ENCODE measurements at places on chromosomes 4 and X.
A peak's percentile ranks its signal among the peaks of the same experiment; 100 is the strongest.

DNA sequence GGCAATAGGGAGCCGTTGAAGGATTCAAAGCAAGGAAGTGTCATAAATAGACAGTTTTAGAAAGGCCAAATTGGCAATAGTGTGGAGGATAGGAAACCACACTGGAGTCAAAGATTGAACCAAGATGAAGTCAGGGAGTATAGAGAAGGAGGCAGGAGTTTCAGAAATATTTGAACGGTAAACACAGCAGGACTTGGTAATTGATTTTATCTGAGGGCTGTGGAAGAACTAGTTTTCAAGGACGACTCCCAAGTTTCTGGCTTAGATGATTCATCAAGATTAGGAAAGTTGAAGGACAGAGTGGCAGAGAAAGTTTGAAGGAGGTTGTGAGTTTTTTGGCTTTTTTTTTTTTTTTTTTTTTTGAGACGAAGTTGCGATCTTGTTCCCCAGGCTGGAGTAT, 11.5 kb upstream of the TMEM31 start:
- no peaks in the 10 kb centered on the region for H3K27me3 ChIP-seq
- DNase-seq, result no peak
- H3K36me3 ChIP-seq, result no peaks in the 10 kb centered on the region
- no peak overlapping the region for H3K4me3 ChIP-seq

DNA sequence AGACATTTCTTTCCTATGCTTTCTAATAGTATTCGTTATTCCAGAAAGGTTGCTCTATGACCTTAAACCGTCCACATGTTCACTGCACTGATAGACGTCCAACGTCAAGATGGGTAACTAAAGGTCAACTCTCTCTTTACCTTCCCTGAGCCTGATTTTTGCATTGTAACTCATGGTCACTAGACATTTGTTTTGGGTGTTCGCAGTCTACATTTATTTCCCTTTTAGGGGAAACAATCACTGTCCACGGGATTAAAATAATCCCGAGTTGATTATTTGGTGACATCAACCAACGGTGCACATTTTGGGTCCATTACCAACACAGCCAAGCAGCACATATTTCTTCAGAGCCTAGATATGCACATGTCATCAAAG, 540 bp upstream of the HADH start:
- peak overlapping the region; percentile 53 for H3K27ac ChIP-seq
- peaks cover 12% of the 10 kb centered on the region for H3K4me1 ChIP-seq
- no peaks in the 10 kb centered on the region for H3K36me3 ChIP-seq
- peak overlapping the region; percentile 96 for H3K4me3 ChIP-seq
- no peaks in the 10 kb centered on the region for H3K27me3 ChIP-seq

GRCh38 chr4:30754021-30754420, 33.9 kb downstream of the PCDH7 start:
- H3K4me1 ChIP-seq, result no peaks in the 10 kb centered on the region
- no peaks in the 10 kb centered on the region for H3K27me3 ChIP-seq
- H3K27ac ChIP-seq, result no peak overlapping the region
- no peak overlapping the region for H3K4me3 ChIP-seq
- H3K36me3 ChIP-seq, result no peaks in the 10 kb centered on the region

GRCh38 chr4:25843340-25844097, 19.3 kb downstream of the SEL1L3 start:
- no peaks in the 10 kb centered on the region for H3K27me3 ChIP-seq
- no peaks in the 10 kb centered on the region for H3K4me1 ChIP-seq
- DNase-seq, result no peak
- H3K27ac ChIP-seq, result no peak overlapping the region
- H3K4me3 ChIP-seq, result no peak overlapping the region

- no peak for DNase-seq
- H3K4me3 ChIP-seq, result no peak overlapping the region
- no peaks in the 10 kb centered on the region for H3K36me3 ChIP-seq
Measured at GRCh38 chr4:139331185-139331584, 28.9 kb upstream of the NDUFC1 start.

DNA sequence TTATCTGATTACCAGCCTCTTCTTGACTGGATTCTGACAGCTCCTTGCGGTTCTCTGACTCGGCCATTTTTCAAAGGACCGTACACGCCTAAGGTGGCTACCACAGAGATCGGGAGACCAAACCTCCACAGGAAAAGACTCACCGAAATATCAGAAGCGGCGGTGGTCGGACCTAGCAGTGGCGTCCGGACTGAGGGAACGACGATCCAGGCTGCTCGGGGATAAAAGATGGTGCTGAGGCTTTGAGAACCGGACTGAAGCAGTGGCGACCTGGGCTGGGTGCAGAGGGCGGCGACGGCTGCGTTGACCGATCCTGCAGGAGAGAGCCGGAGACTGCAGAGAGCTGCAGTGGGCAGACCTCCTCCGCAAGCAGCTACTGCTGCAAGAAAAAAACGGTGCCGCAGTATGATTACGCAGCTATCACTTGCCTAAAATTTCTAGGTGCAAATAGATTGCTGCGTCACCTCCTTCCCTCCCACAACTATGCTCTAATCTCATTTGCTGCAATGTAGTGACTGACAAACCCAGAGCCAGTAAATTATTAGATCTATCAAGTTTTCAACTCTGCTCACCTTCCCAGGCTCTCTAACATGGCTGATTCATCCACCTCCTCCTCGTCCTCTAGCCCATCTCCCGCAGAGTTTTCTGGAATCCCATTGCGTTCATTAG, at the start of gene NAP1L2:
Gene NAP1L2, minus strand, starts transcription at position 426 of the 669 bp plus-strand sequence. Its CDS starts 359 bp downstream, at position 67.
- H3K4me3 ChIP-seq, result peak within 1 kb of the TSS; percentile 47
- H3K27me3 ChIP-seq, result no peaks in the 10 kb centered on the region
- no peaks in the 10 kb centered on the region for H3K4me1 ChIP-seq
- H3K36me3 ChIP-seq, result no peaks in the 10 kb centered on the region
- DNase-seq, result peak; percentile 48
- H3K27ac ChIP-seq, result no peak within 1 kb of the TSS

- H3K4me1 ChIP-seq, result peaks cover 2% of the 10 kb centered on the region
- H3K27me3 ChIP-seq, result no peaks in the 10 kb centered on the region
- H3K4me3 ChIP-seq, result no peak overlapping the region
- DNase-seq, result peak; percentile 83
- H3K27ac ChIP-seq, result no peak overlapping the region
Measured at GRCh38 chr4:185504098-185505047, 30.9 kb downstream of the PDLIM3 start.

- H3K36me3 ChIP-seq, result no peaks in the 10 kb centered on the region
- H3K27me3 ChIP-seq, result no peaks in the 10 kb centered on the region
- peaks cover 6% of the 10 kb centered on the region for H3K4me1 ChIP-seq
- no peak overlapping the region for H3K4me3 ChIP-seq
- H3K27ac ChIP-seq, result no peak overlapping the region
- no peak for DNase-seq
Measured at GRCh38 chr4:140904904-140905303, 148.7 kb upstream of the TBC1D9 start.

DNA sequence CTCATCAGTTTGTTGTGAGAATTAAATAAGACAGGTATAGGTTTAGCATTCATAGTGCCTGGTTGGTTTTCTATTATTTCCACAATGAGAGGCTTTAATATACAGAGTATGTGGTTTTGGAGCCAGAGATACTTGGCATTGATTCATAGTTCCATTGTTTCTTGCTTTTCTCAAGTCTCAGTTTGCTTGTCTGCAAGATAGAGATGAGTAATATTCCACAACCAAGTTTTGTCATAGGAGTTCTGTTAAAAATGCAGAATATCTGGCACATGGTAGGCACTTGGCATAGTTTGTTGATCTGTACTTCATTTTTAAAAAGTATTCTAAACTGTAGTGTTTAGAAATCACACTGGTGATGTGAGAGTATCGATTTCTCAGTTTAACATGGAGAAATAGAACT, 37.5 kb upstream of the EDA2R start:
- DNase-seq, result no peak
- H3K36me3 ChIP-seq, result no peaks in the 10 kb centered on the region
- no peaks in the 10 kb centered on the region for H3K4me1 ChIP-seq
- no peak overlapping the region for H3K4me3 ChIP-seq

All from ovary (tissue), 10 donors.